ENCODE measurements at places on chromosomes 5 and 9.

DNA sequence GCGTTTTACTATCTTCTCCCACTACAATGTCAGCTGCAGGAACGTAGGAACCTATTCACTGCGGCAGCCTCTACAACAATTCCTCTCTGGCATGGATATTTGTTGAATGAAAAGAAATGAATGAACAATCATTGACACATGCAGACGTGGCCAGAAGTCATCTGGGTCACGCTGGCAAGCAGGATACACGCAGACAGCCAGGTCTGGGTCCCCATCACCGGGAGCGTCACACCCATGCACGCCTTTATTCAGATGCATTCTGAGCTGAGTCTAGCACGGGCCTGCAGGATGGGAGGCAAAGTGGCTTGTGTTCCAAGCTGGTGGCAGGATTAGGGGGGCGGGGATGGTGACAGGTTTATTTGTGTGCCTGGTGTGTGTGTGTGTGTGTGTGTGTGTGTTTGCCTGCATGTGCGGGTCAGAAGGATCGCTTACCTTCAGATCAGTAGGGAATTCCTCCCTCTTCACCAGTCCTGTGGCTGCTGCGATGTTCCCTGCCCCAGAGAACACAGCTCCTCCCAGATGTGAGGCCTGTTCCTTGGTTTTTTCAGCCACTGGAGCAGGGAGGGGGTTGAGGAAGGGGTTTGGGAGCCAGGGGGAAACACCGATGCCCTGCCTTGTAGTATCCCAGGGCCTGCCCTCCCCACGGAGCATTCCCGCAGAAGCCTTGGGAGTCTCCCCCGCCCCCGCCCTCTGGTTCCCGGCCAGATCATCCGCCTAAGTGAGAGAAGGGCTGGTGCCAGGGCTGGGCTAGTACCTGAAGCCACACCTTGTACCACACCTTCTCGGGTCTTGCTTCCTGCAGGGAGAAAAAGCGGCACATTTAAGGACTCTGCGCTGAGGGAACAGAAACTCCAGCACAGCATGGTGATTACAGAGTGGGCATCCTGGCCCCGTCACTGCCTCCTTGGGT, 4.1 kb downstream of the SNCB start:
- no peak for DNase-seq

DNA sequence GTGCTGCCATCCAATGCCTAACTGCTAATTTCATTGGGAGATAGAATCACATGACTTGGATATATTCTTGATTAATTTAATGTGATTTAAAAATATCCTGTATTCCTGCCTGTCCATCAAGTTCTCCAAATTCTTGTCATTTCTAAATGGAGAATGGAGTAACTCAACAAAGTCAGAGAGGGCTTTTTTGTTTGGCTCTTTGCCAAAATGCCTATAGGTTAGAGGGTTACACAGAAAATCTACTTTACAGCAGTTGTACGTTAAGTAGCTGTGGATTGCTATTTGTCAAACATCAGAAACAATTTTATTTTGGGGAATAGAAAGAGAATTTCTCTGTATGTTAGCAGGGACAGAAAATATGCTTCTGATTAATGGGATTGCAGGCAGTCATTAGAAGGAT, 5.9 kb downstream of the PIK3R1 start:
- no peak for DNase-seq

DNA sequence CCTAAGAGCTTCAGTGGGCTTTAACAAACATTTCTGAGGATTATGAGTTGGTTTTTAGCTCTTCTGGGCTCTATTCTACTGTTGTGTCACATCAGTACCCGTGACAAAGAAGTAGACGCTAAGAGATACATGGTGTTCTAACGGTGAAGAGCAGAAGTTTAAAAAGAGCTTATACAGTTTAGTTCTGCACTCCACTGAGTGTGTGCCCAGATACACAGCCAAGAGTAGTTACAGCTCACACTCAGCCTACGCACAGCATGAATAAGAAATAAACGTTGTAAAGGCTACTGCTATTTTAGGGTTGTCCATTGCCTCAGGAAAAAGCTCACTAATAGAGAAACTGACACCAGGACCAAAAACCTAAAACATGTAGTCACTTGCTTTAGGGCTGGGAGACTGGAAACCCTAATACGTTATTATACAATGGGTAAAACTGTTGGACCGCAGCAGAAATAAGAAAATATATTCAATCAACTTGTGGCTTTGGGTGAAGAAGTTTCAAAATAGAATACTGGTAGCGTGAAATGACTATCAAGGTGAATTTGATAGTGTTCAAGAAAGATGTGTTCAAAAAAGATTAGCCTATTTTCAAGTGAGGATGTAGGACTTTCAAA, 34.7 kb downstream of the PSIP1 start:
- DNase-seq = no peak

GRCh38 chr5:111783537-111783936, 26.5 kb upstream of the NREP start:
- no peak for DNase-seq

DNA sequence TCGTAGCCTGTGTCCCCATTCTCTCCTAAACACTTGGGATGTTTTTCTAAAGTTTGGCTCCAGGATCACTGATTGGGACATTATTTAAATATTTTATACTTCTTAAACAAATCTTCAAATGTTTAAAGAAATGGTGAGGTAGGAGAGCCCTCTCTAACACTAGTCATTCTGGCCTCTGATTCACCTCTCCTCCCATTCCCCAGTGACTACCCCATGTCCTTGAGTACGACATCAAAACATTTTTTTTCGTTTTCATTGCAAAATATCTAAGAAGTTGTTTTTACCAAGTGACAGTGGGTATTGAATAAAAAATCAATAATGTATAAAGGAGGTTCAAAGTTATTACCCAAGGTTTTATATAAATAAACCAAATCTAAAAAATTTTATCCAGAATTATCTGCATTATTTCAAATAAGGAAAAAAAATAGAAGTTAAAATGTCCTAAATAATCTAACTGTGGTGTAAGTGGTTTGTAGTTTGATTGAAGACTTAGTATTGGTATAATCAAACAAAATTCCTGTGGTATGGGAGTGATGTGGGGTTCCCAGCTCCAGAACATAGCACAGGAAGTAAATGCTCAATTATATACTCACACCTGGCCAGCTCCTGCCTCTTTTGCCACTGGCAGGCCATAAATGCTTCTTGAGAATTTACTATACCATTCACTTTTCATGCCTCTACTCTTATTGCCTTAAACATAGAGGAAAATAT, 51.1 kb downstream of the MAST4 start:
- no peak for DNase-seq

GRCh38 chr9:83061036-83061435, 1.9 kb downstream of the RASEF start:
- DNase-seq = no peak

DNA sequence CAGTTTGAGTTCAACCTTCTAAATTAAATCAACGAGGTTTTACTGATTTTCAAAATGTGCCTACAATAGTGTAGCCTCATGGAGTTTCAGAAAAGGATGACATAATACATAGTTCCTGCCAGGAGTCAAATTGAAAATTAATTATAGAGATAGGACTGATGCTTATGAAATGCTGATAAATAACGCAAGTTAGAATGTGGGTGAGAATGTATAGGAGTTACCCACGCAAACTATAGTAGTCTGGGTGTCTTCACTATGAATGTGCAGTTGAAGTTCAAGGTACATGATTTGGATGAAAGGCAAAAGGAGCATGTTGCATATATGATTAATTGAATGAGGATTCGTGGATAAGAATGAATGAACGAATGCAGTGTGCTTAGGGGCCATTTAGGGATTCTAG, 95.7 kb downstream of the SV2C start:
- no peak for DNase-seq

DNA sequence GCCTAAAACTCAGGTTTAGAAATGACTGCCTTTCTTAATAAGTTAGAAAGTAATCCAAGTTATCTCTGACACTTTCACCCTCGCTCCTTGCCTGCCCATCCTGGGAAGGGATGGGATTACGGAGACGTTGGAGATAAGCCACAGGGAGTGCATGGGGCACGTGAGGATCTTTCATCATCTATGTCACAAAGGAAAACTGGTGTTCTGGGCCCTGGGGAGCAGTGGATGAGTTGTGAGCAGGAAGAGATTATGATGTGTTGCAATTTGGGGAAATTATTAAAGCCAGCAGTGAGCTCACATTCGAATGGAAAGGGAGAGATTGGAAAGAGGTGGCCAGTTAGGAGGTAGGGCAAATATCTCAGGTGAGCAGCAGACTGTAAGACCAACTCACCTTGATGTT, 12.8 kb downstream of the AFAP1L1 start:
- DNase-seq = no peak

DNA sequence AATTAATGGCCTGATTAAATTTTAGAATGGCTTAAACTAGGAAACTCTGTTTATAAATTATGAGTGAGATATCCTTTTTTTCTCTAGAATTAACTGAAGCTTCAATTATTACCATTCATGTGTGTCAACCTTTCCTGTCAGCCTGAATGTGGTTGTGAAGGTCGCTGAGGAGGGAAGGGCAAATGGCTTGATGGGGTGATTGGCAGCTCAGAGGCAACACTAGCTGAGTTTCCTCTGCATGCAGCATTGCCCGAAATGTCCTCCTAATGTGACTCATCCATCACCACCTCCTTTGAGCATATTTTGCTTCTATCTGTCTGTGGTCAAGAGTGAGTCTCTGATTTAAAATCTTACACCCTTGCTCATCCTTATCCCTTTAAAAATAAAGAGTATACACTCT, 281.9 kb downstream of the TENT4A start:
- no peak for DNase-seq

- no peak for DNase-seq
These were observed 96.9 kb downstream of the MED27 start for GRCh38 chr9:131982671-131983239.

- DNase-seq = no peak
These were observed 73.8 kb upstream of the IL17B start for GRCh38 chr5:149452665-149453617.

DNA sequence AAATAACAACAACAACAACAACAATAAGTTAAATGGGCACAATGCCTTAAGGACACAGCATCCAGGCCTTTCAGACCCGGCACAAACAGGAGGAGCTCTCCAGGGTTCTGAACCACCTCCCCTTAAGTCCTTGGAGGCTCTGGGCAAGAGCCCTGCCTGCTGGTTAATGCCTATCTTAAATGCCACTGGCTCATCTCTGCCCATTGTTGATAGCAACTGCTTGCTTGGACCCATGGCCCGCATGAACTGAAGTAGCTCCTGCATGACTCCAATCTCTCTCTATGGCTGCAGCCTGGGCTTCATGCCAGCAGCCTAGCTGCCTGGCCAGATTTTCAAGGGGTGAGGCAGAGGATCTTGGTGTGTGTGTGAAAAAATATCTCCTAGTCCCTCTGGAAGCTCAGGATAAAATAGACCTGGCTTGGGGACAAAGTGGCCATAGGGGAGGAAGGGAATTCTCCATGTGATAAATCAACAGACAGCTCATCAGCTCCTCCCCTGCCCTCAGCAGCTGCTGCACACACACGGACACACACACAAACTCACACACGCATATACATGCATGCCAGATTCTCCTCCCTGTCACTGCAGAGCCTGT, 27.4 kb downstream of the FAM219A start:
- no peak for DNase-seq

Measured in frontal cortex (tissue), 4 donors.